ENCODE measurements at places on chromosomes 12 and 14. TPM values are rescaled to one million over a fixed set of nuclear protein-coding genes. Genes with fewer than 3 reads are reported as not detected.

Gene LRFN5
- 0.43 TPM for polyA plus RNA-seq

Gene MMP14
- 50.8 TPM for polyA plus RNA-seq

Gene MANSC4
- not detected for polyA plus RNA-seq

Gene TMEM30B
- polyA plus RNA-seq = 0.29 TPM

Gene GUCY2C
- polyA plus RNA-seq = not detected

Gene NAB2
- polyA plus RNA-seq = 21.6 TPM

Gene TMEM132D
- polyA plus RNA-seq = not detected

Gene LARP4
- 30.9 TPM for polyA plus RNA-seq

Gene CIT
- 4.3 TPM for polyA plus RNA-seq

Gene NFE2
- polyA plus RNA-seq = not detected

Gene KRT78
- not detected for polyA plus RNA-seq

Gene ATXN3
- polyA plus RNA-seq = 19.4 TPM

Gene HOXC9
- polyA plus RNA-seq = 5.5 TPM

Gene TRHDE
- 1.4 TPM for polyA plus RNA-seq

Gene CDKN3
- polyA plus RNA-seq = 39.3 TPM

Gene NDUFB1
- polyA plus RNA-seq = 321 TPM

Gene INSM2
- not detected for polyA plus RNA-seq

Gene HRK
- polyA plus RNA-seq = not detected

Gene IL26
- polyA plus RNA-seq = not detected

Gene CS
- 76.2 TPM for polyA plus RNA-seq

Gene TESPA1
- polyA plus RNA-seq = not detected

Gene ANKRD33
- polyA plus RNA-seq = not detected

Gene KCNH5
- polyA plus RNA-seq = not detected

Gene TDRD9
- polyA plus RNA-seq = not detected

Gene PIANP
- 0.60 TPM for polyA plus RNA-seq

Gene C12orf54
- not detected for polyA plus RNA-seq

Gene CINP
- 60.5 TPM for polyA plus RNA-seq

Gene CISTR
- not detected for polyA plus RNA-seq

Gene PTHLH
- 4.7 TPM for polyA plus RNA-seq

Gene C14orf180
- polyA plus RNA-seq = not detected

Gene MGAT2
- 40.2 TPM for polyA plus RNA-seq

Gene MYO1H
- polyA plus RNA-seq = not detected

Gene OR10A7
- not detected for polyA plus RNA-seq

Gene LDHB
- 497 TPM for polyA plus RNA-seq

Gene AKAP6
- 4.8 TPM for polyA plus RNA-seq
